Hematopoietic multipotent progenitor cell (in vitro differentiated cells): ENCODE measurements at places on chromosomes 3 and 15. TPM values are rescaled to one million over a fixed set of nuclear protein-coding genes. Genes with fewer than 3 reads are reported as not detected.

Gene TNFSF10
- total RNA-seq: 34.5 TPM

Gene CDHR4
- 0.27 TPM for total RNA-seq

Gene TRPM7
- total RNA-seq: 18.6 TPM

Gene SEMA6D
- total RNA-seq: under 0.01 TPM

Gene B3GALNT1
- 12.7 TPM for total RNA-seq

Gene TICRR
- 1.6 TPM for total RNA-seq

Gene CFAP92
- total RNA-seq: 7.5 TPM

Gene SPCS1
- 44.7 TPM for total RNA-seq

Gene ECE2
- total RNA-seq: not detected
